ENCODE measurements at places on chromosomes 2 and 18.

GRCh38 chr18:34718610-34719009 is 8.5 kb downstream of the DTNA start:
- no peak for DNase-seq

- DNase-seq, result no peak
Measured at GRCh38 chr2:178191004-178191508, 3.3 kb upstream of the OSBPL6 start.

GRCh38 chr2:70397186-70397585 is 95.3 kb upstream of the FAM136A start:
- no peak for DNase-seq

GRCh38 chr2:60741576-60741975 is 14.5 kb upstream of the PAPOLG start:
- DNase-seq, result no peak

DNA sequence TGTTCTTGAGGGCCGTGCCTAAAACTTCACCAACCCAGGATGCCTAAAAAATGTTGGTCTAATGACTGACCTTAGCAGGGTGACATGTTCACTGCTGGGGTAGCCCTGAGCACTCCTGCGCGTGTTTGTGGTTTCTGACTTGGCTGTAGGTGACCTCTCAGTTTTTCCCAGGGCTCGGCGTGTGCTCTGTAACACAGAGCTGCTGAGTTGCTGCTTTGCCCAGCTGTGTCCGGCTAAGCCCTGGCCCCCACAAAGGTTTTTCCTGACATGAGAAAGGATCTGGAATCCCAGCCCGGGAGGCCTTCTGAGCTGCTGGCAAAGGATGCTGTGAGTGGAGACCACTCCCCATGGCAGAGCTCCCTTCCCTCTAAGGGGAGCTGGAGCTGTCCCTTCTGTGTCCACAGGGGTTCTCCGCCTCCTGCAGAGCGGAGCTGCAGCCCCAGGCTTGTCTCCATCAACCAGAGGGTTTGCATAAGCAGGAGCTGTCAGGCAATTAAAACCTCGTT is 52.7 kb downstream of the CRIM1 start:
- no peak for DNase-seq

- DNase-seq, result no peak
Measured at GRCh38 chr18:8609659-8610458, 622 bp downstream of the RAB12 start.

GRCh38 chr2:200604571-200605255 is 18.9 kb downstream of the AOX1 start:
- DNase-seq, result no peak

DNA sequence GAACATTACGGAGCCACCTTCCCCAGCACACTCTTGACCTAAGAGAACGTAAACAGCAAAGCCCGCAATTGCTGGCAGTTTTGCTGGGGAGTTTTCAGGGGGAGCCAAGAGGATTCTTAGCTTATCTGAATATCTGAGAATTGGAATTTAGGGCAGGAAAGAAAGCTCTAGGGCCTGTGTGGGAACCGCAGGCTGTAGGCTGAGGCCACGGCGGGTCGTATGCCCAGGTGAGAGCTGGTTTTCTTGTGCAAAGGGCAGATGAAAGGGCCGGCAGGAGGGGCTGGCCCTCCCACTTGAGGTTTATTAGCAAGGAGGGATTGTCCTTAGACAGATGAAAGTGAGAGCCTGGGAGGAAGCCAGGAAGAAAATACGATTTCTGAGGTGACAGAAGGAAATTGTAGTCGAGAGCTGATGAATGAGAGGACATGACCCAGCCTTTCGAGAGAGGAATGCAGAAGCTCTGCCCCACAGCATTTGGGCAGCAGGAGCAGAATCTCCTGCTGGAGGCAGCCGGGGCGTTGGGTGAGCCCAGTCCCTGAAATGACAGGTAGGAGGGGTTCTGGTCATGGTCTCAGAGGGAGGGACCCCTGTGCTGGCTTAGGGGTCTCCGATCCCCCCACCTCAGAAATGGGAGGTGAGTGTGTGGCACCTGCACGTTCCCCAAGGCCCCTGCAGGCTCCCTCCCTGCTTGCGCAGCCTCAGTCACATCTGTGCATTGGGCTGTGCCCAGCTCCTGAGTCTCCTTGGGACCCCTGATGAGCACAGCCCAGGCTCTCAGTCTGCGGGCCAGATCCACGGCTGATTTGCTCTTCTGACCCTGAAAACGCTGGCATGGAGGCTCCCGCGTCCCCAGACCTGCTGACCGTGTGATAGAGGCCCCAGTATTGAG is 61.1 kb downstream of the CABLES1 start:
- DNase-seq, result no peak

- DNase-seq, result no peak
Measured at GRCh38 chr2:179636995-179637394, 224.4 kb downstream of the ZNF385B start.

- no peak for DNase-seq
Measured at GRCh38 chr18:9066817-9067306, 35.6 kb upstream of the NDUFV2 start.

DNA sequence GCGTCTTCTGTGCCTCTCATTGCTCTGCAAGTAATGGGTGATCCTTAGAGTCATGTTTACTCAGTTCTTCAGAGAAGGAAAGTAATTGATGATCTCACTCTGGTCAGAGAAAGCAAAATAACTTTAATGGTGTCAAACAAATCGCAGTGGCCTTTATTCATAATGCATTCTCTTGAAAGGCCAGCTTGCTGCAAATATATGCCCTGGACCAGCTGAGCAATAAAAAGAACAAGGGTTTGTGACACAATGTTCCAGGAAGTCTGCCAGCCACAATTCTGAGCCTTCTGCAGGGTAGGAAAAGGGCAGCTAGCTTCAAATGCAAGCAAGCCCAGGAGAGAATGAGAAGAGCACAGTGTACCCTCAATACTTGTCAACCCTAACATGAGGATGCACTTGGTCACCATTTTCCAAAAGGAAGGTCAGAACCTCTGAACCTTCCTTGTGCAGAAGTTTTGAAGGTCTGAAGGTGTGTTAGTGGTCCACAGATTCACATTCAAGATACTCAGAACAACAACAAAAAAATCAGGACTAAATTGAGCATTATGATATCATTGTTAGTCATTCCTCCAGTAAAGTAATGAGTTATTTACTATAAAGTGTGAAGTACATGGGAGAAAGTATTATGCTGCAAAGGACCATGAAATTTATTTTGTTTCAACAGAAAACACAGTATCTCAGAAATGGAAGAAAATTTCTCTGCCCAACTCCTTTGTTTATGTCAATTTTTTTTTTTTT is 355.6 kb downstream of the PAX3 start:
- no peak for DNase-seq

- DNase-seq, result no peak
Measured at GRCh38 chr2:19490846-19491435, 132.5 kb upstream of the OSR1 start.

DNA sequence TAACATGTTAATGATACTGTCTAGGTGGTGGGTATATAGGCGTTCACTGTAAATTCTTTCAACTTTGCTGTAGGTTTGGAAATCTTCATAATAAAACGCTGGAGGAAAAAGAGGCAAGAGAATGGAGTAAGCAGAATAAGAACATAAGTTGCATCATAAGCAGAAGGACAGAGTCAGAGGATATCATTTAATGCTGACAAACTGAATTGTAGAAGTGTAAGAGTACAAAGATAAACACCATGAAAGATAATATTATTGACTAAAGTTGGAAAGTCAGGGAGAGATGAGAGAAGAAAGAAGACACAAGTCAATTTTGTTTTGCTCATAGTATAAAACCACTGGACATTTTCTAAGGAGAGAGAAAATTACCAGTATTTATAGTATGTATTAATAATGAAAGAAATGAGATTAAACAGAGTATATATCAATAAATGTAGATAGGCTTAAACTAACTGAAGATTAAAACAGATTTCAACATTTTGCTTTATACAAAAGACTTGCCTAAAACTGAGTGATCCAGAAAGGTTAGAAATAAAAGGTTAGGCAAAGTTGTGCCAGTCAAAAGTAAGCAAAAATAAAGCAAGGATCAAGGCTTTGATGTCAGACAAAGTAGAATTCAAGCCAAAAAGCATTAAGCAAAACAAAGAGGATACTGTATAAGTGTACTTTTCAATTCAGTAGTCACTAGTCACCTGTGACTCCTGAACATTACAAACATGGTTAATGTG is 42.4 kb upstream of the VIT start:
- DNase-seq, result no peak

- DNase-seq, result no peak
Measured at GRCh38 chr2:98505971-98506664, 61.5 kb downstream of the INPP4A start.

DNA sequence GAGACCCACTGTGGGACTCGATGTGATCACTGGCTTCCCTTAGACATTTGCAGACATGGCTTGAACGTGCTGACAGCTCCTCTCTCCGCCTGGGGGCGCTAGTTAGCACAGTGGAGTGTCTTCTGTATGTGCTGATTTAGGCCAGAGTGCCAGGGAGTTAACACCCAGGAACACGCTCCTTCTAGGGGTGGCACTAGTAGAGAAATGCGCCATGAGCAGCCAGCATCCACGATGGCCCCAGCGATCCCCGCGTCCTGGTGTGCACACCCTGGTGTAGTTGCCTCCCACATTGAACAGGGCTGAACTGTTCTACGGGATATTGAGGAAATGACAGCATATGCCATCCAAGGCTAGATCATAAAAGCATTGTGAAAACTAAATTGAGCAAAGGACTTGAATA is 11.4 kb upstream of the NMUR1 start:
- DNase-seq, result no peak

DNA sequence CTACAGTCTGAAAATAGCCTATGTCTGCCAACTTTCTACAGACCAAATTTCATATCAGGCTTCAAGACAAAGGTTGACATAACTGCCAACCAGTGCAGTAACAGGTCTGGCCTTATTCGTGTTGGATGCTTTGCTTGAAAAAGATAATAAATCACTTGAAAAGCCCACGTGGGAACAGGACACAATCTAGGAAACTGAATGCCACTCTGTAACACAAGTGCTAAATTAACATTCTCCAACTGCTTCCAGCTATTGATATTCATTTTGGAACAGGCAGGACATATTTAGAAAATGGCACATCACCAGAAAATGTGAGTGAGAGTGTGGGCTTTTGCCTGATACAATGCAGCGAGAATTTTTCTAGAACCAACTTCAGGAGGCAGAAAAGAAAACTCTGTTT is 165.9 kb upstream of the CCDC150 start:
- DNase-seq, result no peak

GRCh38 chr2:157336137-157337010 is 10.8 kb upstream of the ERMN start:
- no peak for DNase-seq

- DNase-seq, result no peak
Measured at GRCh38 chr2:211901226-211901846, 637.3 kb downstream of the ERBB4 start.

GRCh38 chr2:105866216-105867185 is 121.8 kb downstream of the NCK2 start:
- no peak for DNase-seq

DNA sequence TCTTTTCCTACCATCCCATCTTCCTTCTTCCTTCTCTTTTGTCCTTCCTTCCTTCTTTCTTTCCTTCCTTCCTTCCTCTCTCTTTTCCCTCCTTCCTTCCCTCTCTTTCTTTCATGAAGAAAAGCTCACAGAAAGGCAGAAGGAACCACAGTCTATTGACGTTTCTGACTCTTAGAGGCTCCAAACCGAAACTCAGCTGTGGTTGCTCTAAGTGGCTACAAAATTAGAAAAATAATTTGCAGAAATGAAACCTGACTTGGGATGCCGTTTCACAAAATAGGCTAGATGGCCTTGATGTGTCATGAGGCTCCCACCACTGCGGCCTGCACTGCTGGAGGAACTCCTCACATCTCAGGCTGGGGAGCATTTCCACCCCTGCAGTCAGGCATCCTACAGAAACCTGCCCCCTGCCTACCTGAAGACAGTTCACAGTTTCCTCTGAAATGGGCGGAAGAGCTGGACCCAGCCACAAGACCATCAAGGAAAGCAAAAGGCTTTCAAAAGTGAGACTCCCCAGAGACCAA is 165.6 kb downstream of the SMAD7 start:
- no peak for DNase-seq
